ENCODE measurements at places on chromosomes 1 and 21.

DNA sequence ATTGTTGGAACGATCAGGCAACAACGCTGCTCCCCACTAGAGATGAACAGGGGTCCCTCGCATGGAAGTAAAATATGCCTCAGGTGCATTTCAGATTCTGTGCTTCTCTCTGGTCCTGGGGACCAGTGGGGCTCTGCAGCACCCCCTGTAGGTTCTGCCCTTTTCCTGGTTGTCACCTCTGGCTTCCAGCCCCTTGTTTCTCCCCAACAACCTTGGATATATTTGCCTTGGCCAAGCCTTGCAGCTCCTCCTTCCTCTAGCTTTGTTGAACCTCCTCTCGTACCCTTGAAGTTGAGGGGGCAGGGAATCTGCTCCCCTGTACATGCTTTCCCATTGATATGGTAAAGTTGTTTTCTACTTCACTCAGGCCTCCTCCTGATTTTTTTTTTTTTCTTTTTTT is 5.4 kb upstream of the RGSL1 start:
- DNase-seq, result no peak

- no peak for DNase-seq
These were observed 859 bp downstream of the IFFO2 start for GRCh38 chr1:18955441-18956192.

GRCh38 chr1:165387505-165387904 is 31.0 kb upstream of the LMX1A start:
- no peak for DNase-seq

GRCh38 chr1:115649964-115650363 is 8.2 kb downstream of the VANGL1 start:
- no peak for DNase-seq

DNA sequence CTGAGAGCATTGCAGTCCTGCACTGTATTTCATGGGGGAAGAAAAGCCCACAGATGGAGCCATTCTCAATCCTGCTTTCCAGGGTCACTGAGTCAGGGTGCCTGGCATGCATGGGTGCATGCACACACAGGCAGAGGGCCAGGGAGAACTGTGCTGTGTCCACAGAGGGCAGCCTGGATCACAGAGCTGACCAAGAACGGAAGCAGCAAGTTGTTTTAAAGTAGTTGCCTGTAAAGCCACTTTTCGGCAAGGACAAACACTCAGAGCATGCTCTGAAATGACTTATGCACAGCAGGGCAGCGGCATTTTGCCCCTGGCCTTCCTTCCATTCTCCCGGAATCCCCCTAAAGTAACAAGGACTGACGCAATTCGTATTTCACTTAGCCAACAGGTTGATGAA is 3.6 kb downstream of the ERG start:
- DNase-seq, result no peak

DNA sequence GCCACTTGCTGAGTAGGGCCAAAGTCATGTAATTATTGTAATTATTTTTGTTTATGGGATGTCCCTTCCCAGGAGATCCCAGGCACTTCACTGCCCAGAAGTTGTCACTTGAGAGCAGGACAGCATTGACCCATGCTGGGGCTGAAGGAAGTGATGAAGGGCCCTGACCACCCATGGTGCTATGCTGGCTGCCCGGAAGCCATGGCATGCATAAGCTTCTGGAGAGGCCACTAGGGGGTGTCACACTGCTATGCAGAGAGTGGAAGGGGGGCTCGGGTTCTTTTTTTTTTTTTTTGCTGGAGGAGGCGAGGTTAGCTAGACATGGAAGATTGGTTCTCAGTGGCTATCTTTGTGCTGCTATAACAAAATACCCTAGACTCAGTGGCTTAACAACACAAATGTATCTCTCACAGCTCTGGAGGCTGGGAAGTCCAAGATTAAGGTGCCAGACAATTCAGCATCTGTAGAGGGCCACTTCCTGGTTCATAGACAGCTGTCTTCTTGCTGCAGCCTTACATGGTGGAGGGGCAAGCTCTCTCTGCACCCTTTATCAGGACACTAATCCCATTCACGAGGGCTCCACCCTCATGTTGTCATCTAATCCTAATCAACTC is 84.9 kb downstream of the CNIH3 start:
- DNase-seq, result no peak

- no peak for DNase-seq
These were observed 27.9 kb downstream of the EBNA1BP2 start for GRCh38 chr1:43144237-43144636.

DNA sequence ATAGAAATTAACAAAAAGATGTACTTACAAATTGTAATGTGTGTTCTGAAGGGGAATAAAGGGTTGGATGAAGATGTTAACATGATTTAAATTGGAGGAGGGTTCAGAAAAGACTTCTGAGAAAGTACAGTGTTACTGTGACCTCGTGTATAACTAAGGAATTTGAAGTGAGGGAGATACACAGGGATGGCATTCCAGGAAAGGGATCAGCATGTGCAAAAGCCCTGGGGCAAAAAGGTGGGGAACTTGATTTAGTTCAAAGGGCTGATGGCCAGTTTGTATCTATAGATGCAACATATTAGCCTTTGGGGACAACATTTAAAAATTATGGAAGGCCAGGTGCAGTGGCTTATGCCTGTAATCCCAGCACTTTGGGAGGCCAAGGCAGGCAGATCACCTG is 33.3 kb upstream of the DEGS1 start:
- DNase-seq, result no peak

GRCh38 chr1:119783354-119784185 is 14.9 kb upstream of the HMGCS2 start:
- DNase-seq, result no peak

- no peak for DNase-seq
These were observed 36.4 kb upstream of the TRABD2B start for GRCh38 chr1:48033495-48034045.

- DNase-seq, result no peak
These were observed 592 bp downstream of the CRCT1 start for GRCh38 chr1:152514715-152515433.

DNA sequence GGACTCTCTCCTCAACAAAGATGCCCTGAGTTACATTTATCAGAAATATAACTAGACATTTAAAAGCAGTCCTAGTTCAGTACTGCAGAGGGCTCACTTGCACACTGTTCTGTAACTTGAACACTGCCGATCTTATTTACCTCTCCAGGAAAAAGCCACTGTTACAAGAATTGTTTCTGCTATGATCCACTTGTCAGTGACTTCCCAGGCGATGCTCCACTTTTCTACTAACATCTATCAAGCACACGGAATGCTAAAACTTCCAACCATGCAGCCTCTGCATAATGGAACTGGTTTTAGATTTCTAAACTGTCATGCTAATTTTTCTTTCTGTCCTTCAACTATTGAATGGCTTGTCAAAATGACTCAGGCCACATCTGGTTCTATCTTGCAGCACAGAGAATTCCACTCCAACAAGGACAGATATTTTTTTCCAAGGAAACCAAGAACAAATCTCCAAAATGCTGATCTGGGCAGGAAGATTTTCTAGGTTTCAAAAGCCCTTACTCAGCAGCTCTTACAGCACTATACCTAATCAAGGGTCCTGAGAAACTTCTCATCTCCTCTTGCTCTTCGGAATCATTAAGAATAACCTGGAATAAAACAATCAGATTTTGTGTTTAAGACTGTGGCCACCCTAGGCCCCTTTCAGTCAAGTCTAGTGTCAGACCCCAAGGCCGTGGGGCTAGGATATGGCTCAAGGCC is 9.9 kb downstream of the SEC16B start:
- DNase-seq, result no peak

- no peak for DNase-seq
These were observed 72.0 kb downstream of the MIS18A start for GRCh38 chr21:32206631-32207405.

- DNase-seq, result no peak
These were observed 10.1 kb downstream of the TMCC2 start for GRCh38 chr1:205237526-205238484.

- no peak for DNase-seq
These were observed 21.9 kb downstream of the ERG start for GRCh38 chr21:38476385-38476784.

DNA sequence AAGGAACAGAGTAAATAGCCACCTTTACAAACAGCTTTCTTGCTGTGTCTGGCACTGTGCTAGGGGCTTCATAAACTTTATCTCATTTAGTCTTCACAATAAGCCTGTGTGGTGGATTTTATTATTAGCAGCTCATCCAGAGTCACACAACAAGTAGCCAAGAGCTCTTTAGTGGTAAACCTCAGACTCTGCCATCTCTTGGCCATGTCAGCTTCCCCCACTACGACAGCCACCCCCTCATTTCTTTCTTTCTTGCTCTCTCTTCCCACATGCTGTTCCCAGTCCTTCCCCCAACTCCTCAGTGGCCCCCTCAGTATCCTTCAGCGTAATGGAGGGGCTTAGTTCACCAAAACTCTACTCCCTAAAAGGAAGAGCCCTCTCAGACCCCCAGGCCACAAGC is 1.2 kb upstream of the ZNF683 start:
- DNase-seq, result no peak

DNA sequence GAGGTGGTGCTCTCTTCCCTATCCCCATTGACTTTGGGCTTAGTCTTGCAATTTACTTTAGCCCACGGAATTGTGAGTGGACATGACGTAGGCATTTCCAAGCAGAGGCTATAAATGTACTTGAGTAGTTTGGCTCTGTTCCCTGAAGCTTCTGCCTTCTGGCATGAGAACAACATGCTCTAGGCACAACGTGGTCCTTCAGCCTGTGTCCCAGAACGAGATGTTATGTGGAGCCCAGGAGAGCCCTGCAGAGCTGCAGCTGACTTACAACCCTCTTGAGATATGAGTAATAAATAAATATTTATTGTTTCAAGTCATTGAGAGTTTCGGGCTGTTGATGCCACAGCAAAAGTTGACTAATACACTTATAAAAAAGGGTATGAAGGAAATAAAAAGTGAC is 105.2 kb upstream of the HMGB4 start:
- no peak for DNase-seq

DNA sequence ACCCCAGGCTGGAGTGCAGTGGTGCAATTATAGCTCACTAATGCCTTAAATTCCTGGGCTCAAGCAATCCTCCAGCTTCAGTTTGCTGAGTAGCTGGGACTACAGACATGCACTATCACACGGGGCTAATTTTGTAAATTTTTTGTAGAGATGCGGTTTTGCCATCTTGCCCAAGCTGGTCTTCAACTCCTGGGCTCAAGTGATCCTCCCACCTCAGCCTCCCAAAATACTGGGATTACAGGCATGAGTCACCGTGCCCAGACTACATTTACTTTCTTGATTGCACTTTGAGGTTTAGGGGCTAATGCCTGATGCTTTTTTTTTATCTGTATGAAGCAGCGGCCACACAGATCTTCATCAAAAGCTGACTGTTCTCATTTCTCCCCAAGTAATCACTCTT is 124.6 kb downstream of the KIF26B start:
- no peak for DNase-seq

DNA sequence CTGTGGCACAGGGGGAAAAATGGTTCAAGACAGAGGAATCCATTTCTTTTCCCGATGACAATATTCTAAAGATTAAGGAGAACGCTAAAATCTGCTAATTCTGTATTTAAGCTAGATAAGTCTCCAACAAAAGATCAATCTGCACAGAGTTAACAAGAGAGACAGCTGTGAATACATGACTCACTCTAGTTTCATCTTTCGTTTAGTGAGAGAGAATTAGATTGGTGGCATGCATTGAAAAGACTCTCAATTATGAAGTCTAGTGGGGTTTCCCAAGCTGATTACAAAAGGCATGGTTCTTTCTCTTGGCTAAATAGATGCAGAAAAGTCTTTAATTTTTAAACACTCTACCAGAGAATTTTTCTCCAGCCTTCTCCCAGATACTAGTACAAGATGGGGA is 34.4 kb downstream of the CAPN9 start:
- DNase-seq, result no peak

GRCh38 chr1:53344921-53345838 is 17.3 kb upstream of the LRP8 start:
- DNase-seq, result no peak

- no peak for DNase-seq
These were observed 82.1 kb downstream of the GFI1 start for GRCh38 chr1:92404661-92405060.

DNA sequence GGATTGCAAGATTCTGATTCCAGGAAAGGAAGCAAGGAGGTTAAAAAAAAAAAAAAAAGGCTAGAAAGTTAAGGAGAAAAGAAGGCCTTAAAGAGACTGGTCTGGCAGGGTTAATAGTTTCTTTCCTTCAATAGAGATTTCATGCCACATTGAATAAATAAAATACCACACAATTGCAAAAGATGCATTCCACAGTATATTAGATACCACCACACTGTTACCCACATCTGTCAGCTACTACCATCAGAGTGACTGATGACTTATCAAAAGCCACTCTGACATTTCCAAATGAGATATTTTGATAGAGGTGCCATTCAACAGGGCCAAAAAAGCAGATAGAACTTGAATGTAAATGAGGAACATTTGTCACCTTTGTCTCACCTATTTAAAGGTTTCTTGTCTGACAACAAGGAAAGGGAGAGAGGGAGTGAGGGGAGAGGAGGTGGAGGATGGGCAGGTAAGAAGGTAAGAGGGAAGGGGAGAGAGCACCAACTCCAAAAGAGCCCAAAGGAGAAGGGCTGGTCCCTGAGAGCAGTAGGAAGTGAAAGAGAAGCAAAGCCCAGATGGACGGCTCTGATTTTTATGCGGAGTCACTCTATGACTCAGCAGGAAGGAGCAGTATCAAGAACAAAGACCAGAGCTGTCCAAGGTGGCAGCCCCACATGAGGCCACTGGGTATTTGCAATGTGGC is 38.3 kb downstream of the LRRN2 start:
- peak; percentile 87 for DNase-seq

DNA sequence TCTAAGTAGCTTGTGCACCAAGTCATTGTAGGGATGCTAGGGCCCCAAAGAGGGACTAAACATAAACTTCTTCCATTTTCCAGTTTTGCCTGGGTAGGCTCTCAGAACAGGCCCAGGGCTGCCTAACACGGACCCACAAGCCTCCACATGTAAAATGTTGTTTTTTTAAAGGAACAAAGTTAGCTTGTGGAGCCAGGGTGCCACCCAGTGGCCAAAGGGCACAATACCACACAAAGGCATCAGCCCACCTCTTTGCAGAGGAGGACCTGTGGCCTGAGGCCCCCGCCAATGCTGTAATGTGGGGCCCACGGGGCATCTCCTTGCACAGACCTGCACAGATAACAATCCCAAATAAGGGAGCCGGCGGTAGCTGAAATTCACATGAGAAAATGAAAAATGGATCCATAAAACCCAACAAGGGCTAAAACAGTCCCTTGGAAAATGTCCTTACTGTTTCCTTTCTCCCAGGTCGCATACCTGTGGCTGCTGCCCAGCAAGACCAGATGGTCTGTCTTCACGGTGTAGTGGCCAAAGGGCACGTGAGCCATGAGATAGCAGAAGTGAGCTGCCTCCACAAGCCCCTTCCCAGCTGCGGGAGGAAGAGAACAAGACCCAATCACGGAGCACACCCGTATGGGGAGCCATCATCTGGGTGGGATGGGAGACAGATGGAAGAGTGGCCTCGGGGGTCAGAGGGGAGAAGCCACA is 23.8 kb downstream of the SEC16B start:
- peak; percentile 60 for DNase-seq

DNA sequence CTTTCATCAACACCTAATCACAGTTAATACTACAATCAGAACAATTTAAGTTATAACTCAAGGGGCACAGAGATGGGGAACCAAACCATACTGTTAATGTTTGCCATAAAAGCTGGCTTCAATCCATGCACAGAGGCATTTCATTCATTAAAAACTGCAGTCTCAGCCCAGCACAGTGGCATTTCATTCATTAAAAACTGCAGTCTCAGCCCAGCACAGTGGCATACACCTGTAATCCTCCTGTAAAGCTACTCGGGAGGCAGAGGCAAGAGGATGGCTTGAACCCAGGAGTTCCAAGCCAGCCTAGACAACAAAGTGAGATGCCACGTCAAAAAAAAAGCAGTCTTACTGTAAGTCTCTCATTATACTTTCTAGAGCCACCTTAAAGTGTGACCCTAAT is 29.2 kb downstream of the ARID4B start:
- DNase-seq, result no peak

- no peak for DNase-seq
These were observed 791 bp downstream of the USP24 start for GRCh38 chr1:55214212-55214933.

Data from NCI-H460 (cell line).